ENCODE measurements at places on chromosomes 16 and 17.

DNA sequence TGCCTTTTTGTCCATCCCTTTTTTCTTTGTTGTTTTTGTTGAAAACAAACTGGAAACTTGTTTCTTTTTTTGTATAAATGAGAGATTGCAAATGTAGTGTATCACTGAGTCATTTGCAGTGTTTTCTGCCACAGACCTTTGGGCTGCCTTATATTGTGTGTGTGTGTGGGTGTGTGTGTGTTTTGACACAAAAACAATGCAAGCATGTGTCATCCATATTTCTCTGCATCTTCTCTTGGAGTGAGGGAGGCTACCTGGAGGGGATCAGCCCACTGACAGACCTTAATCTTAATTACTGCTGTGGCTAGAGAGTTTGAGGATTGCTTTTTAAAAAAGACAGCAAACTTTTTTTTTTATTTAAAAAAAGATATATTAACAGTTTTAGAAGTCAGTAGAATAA is 4.9 kb downstream of the SOX9 start:
- DNase-seq = no peak

GRCh38 chr17:45225964-45226530 is 4.4 kb downstream of the FMNL1 start:
- DNase-seq = no peak

DNA sequence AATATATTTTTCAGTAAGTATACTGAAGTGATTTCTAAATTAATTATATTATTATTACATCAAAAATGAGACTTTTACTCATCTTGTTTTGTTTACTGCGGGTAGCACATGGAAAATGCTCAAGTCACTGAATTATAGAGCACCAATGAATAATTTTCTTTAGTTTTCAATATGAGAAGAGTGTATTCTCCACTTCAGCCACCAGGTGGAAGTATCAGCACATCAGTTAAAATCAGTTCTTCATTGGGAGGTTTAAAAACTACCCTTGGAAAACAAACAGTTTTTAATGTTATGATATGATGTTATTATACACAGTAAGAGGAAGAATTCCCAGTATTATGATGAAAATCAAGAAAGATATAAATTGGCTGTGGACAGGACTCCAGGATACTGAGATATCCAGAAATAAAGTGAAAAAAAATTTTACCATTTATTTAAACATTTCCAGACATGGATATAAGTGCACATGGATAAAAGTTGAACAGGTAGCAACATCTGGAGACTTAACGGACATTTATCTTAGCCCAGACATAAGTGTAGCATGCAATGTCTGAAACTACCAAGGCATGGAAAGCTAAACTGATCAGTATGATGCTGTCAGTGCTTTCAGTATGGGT is 467.3 kb downstream of the KCNJ2 start:
- DNase-seq = no peak

DNA sequence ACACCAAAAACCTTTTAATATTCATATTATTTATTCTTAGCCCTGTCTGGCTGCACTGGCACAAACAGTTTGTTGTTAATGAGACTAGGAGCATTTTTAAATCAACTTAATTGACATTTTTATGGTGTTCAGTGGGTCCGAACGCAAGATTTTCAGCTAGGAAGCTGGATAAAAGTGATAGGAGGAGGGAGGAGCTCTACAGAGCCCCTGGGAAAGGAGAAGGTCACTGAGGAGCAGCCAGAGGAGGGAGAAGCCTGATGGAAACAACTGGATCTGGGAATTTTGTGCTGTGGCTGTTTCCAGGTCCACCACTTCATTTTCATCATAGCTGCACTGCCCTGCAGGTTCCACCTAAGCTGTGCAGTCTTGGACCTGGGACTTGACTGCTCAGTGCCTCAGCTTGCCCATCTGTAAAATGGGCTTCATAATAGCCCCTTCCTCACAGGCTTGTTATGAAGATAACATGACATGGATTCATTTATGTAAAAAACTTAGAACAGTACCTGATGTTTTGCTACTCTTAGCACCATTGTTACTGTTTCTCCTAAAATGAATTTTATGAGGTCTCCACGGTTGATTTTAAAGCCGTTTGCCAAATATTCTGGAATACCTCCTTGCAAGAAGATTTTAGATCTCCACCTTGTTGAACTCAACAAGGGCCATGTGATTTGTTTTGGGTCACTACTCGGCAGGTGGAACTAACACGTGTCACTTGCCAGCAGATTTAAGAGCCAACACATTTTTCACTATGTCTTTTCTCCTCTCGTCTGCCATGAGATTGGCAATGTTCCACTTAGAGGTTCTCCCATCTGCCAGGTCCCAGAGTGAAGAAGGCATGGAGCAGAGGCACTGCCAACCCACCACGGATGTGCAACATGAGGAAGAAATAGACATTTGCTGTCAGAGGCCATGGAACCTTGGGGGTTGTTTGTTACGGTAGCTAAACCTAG is 18.7 kb upstream of the GRIN2A start:
- DNase-seq = no peak

All from right renal pelvis (tissue), 4 donors.